NCI-H524 (cell line): ENCODE measurements at places on chromosomes 6 and 20.

- no peak for DNase-seq
Measured at GRCh38 chr6:2732503-2733089, 18.1 kb downstream of the MYLK4 start.

DNA sequence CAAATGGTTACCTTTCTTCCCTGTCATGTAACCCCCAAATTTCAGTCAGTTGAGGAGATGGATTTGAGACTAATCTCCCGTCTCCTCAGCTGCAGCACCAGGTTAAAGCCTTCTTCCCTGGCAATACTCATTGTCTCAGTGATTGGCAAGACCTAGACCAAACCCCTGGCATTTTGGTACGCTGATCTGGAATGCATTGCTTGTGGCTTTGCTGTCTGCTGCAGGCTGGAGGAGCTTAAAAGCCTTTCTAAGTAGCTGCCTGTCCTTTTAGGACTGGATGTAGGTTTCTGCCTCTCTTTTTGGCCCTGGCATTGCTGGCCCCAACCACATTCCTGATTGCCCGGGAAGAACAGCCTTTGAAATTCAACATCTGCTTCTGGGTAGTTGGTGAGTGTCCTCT lies 729.6 kb upstream of the GJE1 start:
- DNase-seq, result no peak

GRCh38 chr6:56255349-56255748 lies 8.0 kb upstream of the COL21A1 start:
- DNase-seq, result no peak

GRCh38 chr6:109766167-109766566 lies 75.1 kb downstream of the FIG4 start:
- no peak for DNase-seq

DNA sequence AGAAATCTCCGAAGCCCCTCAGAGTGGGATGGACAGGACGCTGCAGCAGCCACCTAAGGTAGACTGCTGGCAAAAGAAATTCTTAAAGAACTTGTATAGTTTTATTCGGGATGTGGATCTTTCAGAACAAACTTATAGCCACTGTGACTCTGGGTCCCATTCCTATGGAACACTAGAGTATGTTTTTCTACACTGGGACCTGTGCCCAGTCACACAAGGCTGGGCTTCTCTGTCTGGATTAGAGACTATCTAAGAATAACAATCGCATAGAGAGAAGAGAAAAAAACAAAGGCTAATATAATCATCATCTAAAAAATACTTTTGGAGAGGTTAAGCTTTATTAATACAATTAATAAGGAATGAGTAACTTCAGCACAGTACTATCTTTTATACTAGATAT lies 28.9 kb downstream of the RMND1 start:
- DNase-seq, result no peak

- DNase-seq, result no peak
Measured at GRCh38 chr6:115539531-115539930, 521.2 kb downstream of the FRK start.

GRCh38 chr20:12074111-12074655 lies 156.5 kb downstream of the BTBD3 start:
- DNase-seq, result no peak

DNA sequence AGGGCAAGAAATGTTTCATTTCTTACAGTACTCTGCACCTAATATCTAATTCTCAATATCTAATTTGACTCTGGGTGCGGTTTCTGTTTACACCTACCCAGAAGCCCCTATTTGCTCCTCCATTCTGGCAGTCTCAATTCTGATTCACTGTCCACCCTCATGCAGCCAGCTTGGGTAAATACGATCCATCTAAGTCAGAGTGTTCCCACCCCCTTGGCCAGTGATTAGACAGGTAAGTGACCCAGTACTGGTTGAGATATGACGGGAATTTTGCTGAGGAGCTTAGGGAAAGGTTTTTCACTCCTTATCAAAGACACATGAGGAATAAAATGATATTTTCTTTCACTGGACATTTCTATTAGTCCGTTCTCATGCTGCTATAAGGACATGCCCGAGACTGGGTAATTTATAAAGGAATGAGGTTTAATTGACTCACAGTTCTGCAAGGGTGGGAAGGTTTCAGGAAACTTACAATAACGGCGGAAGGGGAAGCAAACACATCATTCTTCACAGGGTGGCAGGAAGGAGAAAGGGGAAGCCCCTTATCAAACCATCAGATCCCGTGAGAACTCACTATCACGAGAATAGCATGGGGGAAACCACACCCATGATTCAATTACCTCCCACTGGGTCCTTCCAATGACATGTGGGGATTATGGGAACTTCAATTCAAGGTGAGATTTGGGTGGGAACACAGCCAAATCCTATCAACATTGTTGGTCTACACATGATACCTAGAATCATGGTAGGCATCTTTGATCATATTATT lies 29.4 kb downstream of the GLO1 start:
- DNase-seq, result no peak

DNA sequence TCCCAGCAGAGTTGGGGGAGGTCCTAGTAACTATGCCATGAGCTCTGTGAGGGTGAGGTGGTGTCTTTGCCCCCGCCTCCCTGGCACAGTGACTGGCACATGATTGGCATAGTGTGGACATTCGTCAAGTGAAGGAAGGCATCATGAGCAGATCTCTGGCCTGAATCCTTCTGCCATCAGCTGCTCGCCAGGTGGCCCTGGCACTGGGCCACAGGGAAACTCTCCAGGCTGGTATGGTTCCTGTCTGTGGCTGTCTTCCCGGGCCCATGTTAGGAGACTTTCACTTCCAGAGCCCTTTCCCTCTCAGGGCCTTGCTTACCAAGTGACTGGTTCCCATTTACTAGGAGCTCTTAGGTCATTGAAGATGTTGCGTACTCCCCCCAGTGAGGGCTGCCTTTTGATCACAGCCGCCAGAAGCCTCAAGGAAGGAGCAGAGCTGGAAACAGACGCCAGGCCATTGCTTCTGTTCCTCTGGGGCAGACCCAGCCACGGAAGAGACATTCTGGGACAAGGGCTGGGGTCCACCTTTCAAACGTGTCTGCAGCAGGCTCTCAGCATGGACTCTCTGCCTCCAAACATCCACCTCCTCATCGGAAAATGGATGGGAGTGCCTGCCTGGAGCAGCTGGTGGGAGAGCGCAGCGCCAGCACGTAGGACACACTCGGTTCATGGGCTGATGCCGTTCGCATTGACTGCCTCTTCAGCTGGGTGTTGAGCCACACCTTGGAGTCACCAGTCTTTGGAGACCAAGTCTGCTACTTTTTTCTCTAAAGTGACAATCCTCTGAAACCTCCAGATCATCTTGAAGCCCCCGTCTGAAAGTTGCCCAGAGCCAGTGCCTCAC lies 67.2 kb downstream of the PTPN1 start:
- DNase-seq, result no peak

- DNase-seq, result peak; percentile 15
Measured at GRCh38 chr6:129695373-129696027, 14.5 kb downstream of the ARHGAP18 start.

- DNase-seq, result no peak
Measured at GRCh38 chr6:73058736-73059135, 166.6 kb downstream of the KHDC1L start.

- DNase-seq, result no peak
Measured at GRCh38 chr6:139713900-139714506, 339.6 kb upstream of the CITED2 start.

DNA sequence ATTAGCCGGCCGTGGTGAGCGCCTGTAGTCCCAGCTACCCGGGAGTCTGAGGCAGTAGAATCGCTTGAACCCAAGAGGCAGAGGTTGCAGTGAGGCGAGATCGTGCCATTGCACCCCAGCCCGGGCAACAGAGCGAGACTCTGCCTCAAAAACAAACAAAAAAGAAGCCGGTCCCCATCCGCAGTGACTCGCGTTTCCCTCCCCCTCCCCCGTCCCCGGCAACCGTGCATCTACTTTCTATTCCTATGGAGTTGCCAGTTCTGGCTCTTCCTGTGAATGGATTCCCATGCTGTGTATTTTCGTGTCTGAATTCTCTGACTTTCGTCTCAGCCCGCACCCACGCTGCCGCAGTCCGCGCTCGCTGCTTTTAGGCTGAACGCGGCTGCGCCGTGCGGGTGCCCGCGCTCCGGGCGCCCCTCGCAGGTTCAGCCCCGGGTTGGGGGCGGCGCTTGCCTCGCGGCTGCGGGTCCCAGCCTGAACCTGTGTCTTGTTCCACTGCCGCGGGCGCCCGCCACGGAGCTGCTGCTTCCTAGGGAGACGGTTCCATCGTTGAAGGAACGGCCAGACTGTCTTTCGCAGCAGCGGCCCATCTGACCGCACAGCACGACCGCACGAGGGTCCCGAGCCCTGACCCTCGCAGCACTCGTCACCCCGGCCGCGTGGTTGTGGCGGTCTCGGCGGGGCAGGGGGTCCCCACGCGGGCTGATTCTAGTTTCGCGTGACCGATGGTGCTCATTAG lies 1.1 kb upstream of the MRGBP start:
- DNase-seq, result peak; percentile 53

DNA sequence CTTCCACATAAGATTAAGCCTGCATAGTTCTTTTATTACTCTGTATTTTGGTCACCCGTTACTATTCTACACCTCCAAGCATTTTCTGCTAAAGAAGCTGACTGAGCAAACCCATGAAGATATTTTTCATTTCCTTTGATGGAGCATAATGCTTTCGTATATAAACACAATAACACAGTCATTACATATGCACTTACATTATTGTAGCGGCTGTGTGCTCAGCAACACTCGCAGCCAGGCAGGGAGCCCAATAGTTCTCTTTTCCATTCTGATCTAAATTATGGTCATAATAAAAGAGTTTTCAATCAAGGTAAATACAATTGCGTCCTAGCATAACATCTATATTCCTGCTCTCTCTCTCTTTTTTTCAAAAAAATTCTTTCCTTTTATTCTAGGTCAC lies 69.6 kb upstream of the TFB1M start:
- DNase-seq, result no peak

GRCh38 chr20:47642118-47642517 lies 140.4 kb downstream of the NCOA3 start:
- DNase-seq, result no peak

- DNase-seq, result no peak
Measured at GRCh38 chr20:62927128-62927705, 912 bp upstream of the DIDO1 start.

DNA sequence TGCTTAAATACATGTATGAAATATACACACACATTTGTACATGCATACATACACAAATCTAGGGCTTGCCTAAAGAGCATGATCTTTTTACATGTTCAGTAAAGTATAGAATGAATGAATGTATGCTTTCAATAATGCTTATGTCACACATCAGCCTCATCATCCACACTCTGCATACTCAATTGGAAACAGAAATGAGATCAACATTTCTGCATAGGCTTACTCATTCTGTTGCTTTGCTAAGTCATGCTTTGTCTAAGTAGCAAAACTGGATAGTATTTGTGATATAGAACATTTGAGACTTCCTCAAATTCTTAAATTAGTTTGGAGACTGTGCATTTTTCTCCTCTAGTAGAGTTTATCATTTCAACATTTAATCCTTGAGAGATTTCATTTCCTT lies 343.3 kb downstream of the ADGRB3 start:
- no peak for DNase-seq

- DNase-seq, result no peak
Measured at GRCh38 chr6:81750200-81750599, 2.3 kb downstream of the TENT5A start.

- no peak for DNase-seq
Measured at GRCh38 chr6:169273511-169273910, 19.9 kb upstream of the THBS2 start.

DNA sequence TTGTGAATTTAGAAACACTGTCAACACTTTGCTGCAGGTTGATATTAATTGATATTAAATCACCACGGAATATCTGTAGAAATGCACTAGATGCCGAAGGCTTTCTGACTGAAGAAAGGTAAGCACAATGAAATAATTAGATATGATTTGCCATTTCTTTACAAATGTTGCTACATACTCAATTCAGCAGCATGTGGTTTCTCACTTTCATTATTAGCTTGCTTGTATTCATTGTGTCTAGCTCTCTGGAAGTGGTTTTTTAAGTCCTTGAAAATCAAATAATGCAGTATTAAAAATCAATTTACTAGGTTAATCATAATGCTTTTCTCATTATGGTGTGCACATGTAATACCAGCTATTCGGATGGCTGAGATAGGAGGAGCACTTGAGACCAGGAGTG lies 231.3 kb upstream of the MARCKS start:
- DNase-seq, result no peak

GRCh38 chr20:58330687-58331086 lies 21.2 kb downstream of the RAB22A start:
- DNase-seq, result no peak

DNA sequence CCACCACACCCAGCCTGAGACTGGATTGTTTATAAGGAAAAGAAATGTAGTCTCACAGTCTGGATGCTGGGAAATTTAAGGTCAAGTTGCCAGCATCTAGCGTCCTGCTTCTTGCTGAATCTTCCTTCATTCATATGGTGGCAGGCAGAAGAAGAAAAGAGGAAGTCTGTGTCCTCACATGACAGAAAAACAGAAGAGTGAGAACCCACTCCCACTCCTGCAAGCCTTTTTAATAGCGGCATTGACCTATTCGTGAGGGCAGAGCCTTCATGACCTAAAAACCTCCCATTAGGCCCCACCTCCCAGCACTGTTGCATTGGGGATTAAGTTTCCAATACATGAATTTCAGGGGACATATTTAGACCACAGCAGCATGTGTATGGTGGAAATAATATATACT lies 160.8 kb upstream of the BMP2 start:
- DNase-seq, result no peak

- no peak for DNase-seq
Measured at GRCh38 chr6:21354805-21355238, 238.7 kb upstream of the SOX4 start.

DNA sequence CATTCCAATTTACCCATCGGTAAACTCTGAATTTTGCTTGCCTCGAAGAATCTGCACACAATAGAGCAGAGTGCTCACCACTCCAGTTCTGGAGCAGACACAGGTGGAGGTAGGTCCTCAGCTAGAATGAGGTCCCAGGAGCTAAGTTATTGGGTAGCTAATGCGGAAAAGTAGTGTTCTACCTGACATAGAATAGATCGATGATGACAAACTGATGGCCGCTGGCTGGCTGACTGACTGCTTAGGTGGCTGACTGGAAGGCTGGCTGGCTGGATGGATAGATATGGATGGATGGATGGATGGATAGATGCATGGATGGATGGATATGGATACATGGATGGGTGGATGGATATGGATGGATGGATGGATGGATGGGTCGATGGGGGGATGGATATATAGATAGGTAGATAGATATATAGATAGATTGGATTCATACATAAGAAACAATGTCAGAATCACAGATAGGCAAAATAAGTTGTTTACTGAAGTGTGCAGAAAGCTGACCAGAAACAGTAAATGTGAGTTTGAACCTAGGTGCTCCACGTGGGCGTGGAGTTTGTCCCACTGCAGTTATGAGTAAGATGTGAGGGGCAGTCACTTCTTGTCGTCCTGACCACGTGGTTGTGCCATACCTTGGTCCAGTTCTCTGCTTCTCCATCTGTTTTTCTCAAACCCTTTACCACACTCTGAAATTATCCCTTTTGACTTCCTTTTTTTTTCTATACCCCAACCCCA lies 62.1 kb downstream of the TBXT start:
- no peak for DNase-seq

DNA sequence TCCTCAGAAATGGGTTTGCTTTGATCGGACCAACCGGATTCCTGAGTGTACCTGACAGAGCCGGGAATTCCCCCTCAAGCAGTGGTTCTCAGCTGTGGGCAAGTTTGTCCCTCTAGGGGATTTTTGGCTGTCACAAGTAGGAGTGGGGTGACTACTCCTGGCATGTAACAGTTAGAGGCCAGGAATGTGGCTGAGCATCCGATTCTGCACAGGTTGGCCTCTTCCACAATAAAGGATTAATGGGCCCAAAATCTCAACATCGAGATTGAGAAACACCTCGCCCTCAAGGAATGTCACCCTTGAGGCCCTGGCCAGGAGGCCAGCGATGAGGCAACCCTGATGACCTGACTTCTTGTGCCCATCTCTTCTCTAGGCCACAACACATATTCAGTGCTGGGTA lies 7.9 kb downstream of the AGPAT4 start:
- no peak for DNase-seq
